H9 (cell line): ENCODE measurements at places on chromosomes 2 and 18. TPM values are rescaled to one million over a fixed set of nuclear protein-coding genes. Genes with fewer than 3 reads are reported as not detected.

REG3A gene
- total RNA-seq, result not detected in 2 replicates

FEV gene
- not detected in 2 replicates for total RNA-seq

DNA sequence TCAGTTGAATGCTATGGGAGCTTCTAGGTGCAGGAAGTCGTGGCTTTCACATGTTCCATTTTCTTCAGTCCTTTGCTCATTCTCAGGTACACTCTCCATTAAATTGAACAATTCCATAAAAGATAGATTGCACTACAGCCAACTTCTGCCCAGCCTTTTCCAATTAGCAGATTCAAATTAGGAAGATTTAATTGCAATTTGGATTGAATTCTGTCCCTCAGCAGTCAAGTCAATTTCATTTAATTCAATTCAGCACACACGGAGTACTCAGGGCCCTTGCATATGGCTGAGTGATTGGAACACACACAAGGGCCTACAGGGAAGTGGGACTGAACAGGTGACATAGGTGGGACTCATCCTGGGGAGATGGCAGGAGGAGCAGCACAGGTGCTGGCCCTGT lies 220.4 kb downstream of the LOXHD1 start:
- no peak for DNase-seq

DNA sequence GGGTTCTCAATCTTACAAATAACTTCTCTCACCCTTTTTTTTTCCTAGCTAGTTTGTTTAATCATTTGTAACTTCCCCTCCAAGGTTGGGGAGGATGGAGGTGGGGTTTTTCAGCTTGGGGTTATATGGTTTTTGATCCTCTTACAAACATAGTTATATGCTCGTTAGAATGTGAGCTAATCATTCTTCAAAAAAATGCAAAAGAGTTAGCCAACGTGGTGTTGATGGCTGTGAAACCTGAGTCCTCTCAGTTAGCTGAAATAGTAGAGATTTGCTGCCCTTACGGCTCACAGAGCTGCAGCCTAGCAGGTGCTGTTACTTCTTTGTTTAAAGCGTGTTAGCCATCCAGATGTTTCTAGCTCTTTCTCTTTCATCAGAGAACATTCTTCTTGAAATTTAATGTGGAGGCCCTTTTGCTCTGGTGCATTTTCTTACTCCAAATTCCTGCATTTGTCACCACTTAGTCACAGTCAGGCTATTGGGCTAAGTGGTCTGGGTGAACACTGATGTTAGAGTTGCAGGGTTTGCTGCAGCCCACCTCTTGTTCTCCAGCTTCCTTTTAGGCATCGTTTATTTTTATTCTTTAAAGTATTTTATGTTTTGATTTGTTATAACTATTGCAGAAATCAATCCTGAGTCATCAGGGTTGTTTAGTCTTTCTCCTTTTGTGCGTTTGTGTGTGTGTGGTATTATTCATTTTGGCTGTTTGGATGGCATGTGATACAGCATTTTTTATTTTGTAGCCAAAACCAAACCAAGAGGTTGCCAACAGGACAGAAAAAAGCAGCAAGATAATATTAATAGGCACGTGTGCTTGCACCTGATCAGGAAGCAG lies 41.1 kb downstream of the LIMS1 start:
- no peak for DNase-seq

DNA sequence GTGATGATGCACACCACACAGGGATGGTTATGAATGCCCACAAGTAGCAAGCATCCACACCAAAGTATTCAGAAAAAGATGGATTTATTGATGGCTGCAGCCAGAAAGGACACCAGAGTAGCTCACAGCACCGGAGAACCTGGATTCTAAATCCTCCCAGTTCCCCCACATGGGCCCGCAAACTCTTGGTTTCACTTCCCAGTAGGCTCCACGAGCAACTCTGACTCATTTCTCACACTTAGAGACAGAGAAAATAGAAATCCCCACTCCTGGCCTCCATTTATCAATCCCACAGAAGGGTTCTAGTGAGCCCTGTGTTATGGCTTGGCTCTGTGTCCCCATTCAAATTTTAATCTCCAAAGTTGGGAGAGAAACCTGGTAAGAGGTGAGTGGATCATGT lies 426.7 kb upstream of the MYT1L start:
- no peak for DNase-seq

GRCh38 chr2:115946891-115947290 lies 1504.5 kb downstream of the DPP10 start:
- no peak for DNase-seq

HAAO gene
- total RNA-seq, result 5.3 and 6.6 TPM in 2 replicates

GRCh38 chr2:61898810-61899209 lies 6.7 kb upstream of the COMMD1 start:
- DNase-seq, result no peak
